Kidney tubule cell (primary cell): ENCODE measurements at places on chromosomes 6 and 20.

DNA sequence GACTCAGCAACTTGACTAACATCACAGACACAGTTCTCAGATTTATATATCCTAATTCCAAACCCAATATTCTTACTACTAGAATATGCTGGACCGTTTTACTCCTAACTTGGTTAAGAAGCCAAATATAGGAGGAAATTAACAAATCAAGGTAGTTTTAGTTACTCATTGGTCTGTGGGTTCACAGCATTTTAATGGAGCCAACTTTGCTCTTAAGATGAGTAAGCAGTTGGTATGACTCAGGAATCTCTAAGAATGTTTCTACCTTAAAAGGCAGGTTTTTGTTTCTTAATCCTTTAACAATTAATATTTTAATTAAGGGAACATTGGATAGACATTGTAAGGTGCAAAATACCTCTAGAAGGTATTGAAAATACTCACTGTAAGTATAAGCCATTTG is 31.6 kb downstream of the OPRM1 start:
- peak; percentile 75 for DNase-seq

DNA sequence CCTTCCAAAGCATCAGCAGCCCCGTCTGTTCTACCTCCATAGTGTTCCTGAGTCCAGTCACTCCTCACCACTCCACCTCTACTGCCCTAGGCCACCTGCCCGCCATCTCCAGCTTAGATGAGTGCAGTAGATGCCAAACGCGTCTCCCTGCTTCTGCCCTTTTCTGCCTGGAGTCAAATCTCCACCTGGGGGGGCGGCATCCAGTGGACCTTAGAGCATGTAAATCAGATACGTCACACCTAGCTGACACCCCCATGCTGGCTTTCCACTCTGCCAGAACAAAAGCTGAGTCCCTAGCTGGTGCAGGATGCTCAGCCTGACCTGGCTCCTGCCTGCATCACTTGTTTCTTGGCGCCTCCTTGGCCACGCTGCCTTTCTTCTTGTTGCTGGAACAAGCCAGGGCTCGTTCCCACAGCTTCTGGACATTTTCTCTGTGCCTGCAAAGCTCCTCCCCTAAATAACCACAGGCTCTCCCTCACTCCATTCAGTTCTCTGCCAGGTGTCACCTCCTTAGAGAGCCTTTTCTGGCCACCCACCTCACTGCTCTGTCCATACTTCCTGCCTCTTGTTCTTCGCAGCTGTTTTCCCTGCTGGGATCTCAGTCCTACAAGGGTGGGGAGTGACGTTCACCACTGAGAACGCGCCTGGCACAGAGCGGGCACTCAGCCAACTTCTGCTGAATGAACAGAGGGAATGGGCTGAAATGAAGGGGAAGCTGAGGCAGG is 5.8 kb downstream of the DDR1 start:
- no peak for DNase-seq

GRCh38 chr20:1334761-1335160 is 5.8 kb upstream of the SDCBP2 start:
- DNase-seq, result no peak

GRCh38 chr20:19642860-19643259 is 115.2 kb upstream of the RIN2 start:
- DNase-seq, result no peak

GRCh38 chr20:44017905-44018258 is 103.2 kb downstream of the TOX2 start:
- no peak for DNase-seq

GRCh38 chr20:17733767-17734304 is 34.1 kb downstream of the BANF2 start:
- no peak for DNase-seq

GRCh38 chr6:169689287-169689686 is 12.5 kb downstream of the WDR27 start:
- peak; percentile 40 for DNase-seq

DNA sequence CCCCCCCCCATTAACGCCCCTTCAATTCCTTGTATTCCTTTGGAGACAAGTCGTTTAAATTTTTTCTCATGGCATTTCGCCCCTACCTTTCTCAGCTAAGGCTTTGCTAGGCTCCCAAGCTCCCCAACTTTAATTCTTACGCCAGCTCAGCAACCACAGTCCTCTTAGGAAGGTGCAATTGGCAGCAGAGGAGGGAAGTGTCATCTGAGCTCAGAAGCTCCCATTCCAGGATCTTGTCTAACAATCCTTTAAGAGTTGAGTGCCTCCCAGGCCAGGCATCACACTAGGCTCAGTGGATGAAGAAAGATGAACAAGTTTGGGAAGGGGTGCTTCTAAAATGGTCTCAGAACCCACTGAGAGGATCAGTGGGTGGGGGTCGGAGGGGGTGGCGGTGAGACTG is 131.2 kb upstream of the AKAP12 start:
- DNase-seq, result no peak

GRCh38 chr6:163585932-163586437 is 171.5 kb downstream of the QKI start:
- DNase-seq, result peak; percentile 91

- DNase-seq, result no peak
Measured at GRCh38 chr20:46740214-46740609, 30.8 kb downstream of the SLC2A10 start.

DNA sequence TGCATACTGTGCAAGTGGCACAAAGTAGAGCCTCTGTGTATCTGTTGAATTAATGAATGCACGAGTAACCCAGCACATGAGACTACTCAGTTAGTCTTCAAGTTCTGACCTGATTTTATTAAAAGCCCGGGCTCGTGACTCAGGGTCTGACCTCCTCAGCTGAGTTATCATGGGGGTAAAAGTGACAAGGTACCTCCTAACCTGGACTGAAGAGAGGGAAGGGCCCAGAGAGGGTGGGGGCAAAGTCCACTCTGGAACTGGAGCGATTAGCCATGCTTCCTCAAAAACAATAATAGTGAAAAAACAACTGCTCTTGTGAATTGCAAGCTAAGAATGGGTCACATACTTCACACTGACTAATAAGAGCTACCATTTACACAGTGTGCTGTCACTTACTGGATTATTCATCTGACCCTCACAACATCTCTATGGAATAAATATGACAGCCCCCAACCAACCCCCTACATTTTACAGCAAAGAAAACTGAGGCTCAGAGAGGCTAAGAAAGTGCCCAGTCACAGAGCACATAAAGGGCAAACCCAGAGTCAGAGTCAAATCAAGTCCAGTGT is 26.7 kb downstream of the TRERF1 start:
- peak; percentile 41 for DNase-seq

DNA sequence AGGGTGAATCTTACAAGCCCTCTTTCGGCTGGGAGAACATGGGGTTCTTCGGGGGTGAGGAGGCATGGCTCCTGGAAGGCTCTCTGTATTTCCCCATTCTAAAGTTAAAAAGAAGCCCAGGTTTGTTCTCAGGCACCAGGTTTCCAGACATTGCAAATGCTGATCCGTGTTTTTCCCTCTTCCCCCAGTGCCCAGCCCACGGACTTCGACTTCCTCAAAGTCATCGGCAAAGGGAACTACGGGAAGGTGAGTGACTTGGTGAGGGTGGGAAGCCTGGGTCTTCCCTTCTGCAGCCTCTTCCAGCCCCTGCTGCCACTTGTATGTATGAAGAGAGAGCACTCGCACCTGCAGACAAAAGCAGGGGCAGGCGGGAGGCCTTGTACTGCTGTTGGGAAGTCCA is 8.7 kb downstream of the SGK2 start:
- DNase-seq, result no peak

GRCh38 chr20:38128691-38129090 is 36.4 kb downstream of the TGM2 start:
- DNase-seq, result no peak

DNA sequence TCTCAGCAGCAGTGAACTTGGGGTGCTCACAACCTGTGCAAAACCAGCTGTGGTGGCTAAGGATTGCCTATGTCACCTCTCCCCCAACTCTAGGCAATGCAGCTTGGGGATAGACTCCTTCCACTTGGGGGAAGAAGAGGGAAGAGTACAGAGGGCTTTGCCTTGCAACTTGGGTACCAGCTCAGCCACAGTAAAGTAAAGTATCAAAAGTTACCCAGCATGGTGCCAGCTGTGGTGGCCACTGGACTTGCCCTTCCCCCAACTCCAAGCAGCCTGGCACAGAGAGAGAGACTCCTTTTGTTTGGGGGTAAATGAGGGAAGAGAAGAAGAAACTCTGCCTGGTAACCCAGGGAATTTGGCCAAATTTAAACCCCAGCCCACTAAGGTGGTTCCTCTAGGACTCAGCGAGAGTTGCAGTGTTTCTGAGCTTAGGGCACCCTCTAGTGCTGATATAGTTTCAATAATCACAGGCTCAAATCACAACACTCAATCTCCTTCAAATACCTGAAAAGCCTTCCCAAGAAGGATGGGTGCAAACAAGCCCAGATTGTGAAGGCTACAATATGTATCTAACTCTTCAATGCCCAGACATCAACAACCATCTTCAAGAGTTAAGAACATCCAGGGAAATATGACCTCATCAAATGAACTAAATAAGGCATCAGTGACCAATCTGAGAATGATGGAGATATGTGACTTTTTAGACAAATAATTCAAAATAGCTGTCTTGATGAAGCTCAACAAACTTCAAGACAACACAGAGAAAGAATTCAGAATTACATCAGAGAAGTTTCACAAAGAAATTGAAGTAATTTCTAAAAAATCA is 7.6 kb upstream of the DEFB129 start:
- peak; percentile 17 for DNase-seq

- no peak for DNase-seq
Measured at GRCh38 chr6:169802790-169803189, 51.4 kb downstream of the ERMARD start.

DNA sequence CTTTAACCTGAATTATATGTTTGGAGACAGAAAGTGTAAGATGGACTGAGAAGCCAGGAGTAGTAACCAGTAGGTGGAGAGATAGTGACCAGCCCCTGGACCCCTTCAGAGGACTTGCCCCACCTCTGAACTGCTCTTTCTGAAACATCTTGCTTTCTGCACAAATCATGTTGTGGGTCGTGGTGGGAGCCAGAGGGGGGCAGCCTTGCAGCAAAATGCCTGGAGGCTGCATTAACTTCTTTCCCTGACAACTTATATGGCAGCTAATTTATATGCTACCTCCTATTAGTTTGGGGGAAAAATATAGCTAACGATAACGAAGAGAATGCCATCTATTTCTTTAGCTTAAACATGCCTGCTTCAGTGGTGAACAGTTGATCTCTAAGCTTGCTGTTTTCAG is 859.8 kb downstream of the MAFB start:
- DNase-seq, result peak; percentile 6

DNA sequence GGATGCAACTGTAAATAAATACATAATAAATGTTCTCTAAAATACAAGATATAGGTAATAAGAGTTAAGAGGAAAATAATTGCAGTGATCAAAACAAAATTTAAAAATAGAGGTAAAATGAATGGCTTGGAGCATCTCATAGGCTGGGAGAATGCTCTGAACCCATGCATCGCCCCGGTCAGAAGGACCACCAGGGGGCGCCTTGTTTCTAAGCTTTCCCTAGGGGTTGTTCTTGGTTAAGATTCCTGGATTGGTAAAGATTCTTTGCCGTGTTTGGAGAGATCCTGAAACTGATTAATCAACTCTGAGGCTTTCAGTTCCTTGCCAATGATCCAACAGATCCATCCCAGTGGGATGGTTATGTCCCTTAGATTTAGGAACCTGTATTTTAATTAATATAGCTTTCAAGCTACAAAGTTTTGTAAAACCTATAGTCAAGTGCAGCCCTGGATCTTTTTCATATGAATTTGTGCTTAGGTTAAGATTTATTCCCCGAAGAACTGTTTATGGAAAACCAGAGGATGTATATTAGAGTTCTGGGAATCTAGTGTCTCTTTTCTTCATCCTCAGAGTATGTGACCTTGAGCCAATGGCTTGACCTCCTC is 45.3 kb upstream of the PRELID3B start:
- DNase-seq, result peak; percentile 66

- DNase-seq, result no peak
Measured at GRCh38 chr20:3137492-3137891, 22.2 kb downstream of the FASTKD5 start.

DNA sequence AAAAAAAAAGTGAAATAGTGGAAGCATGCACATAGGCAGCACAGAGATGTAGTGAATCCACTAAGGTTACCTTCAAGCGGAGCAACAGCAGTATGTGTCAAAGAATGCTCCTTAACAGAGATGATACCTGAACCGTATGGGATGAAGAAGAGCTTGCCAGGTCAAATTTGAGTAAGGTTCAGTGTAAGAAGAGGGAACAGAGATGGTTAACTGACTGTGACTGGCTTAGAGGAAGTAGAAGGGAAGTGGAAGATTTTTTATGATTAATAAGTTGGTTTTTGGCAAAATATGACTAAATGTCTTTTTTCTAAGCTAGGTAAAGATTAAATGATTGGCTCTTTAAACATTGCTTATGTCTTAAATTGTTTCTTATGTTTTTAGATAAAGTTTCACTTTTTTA is 52.6 kb upstream of the C20orf144 start:
- DNase-seq, result no peak

- DNase-seq, result no peak
Measured at GRCh38 chr6:74250161-74250818, 554.3 kb downstream of the CD109 start.

DNA sequence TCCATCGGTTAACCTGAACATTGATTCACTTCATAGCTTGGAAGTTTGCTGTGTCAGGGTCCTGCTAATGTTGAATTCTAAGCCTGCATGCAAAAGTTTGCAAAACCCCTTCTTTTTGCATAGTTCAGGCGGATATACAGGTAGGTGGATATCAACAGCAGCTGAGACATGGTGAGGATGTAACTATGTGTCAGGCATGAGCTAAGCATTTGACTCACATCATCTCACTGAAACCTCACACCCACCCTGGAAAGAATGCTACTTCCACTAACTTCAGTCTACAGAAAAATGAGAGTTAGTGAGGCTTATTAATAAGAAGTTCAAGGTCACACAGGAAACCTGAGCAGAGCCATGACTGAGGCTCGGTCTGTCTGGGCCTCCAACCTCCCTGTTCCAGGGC is 276.9 kb downstream of the BMP7 start:
- DNase-seq, result no peak

GRCh38 chr6:89655122-89655521 is 16.6 kb upstream of the LYRM2 start:
- peak; percentile 52 for DNase-seq

- DNase-seq, result peak; percentile 68
Measured at GRCh38 chr6:11206576-11206975, 25.9 kb downstream of the NEDD9 start.

DNA sequence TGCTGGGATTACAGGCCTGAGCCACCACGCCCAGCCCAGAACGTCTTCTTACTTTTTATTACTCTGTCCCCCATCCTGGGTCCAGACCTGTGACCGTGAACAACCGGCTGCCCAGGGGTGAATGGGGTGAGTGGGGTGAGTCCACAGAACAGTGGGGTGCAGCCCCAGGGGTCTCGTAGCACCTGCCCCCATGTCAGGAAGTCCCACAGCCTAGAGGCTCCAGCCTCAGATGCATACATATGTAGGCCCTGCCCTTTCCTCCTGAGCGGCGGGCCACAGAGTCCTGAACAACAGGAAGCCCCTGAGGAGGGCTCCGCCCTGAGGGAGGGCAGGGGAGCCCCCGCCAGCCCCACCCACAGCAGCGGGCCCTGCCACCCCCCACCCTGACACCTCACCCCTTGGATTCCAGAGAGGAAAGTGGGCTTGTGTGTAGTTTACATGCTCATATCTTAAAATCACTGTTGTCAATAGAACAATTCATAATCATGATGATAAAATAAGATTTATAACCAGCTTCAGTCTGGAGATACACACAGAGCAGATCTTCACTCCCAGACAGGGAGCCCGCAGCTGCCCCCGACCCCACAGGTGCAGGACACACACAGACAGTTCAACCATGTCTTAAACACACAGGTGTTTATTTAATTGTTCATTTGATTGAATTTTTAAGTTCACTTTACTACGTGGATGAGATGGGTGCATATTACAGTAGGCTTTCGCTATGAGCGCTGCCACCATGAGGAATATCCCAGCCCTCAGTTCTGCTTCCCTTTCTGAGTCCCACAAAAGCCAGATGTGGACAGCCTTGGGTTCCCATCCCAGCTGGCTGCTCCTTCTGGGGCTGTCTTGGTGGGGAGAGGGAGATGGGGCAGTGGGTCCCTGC is 12.4 kb upstream of the GMEB2 start:
- DNase-seq, result no peak
